ENCODE measurements at places on chromosomes 4 and X.
A peak's percentile ranks its signal among the peaks of the same experiment; 100 is the strongest.

DNA sequence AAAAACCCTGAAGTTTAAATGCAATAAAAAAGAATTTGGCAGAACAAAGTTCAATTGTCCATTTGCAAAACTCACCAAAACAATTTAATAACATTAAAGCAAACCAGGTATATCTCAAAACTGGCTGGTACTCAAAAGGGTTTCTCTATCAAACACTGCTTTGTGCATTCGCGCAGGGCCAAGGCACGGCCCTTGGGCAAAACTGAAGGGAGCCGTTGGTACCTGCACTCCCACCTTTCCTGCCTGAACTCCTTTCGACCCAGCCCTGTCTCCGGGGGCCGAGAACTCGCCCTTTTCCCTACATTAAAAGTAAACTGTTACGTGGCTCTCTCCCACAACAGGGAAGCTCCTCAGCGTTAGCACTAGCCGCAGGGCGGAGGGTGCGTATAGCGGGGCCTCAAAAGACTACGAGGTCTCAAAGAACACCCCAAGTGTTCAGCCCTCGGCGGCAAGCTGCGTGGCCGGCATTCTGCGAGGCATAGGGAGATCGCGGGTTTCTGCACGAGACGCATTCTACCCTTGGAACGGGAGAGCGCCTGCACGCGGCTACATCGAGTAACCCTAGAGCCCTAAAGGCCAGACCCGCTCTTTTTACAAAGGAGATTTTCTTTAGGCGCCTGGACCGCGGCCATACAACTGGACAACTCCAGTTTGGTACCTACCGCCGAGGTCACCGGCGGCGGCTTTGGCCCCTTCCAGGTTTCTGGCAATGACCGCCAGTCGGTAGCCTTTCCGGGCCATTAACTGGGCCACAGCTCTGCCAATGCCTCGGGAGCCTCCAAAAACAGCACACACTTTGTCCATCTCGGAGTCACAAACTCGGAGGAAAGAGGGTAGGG lies 550 bp downstream of the CBR4 start:
- peak; percentile 63 for DNase-seq

- peak; percentile 74 for DNase-seq
Measured at GRCh38 chr4:110005461-110006056, 92.9 kb downstream of the EGF start.

- peak; percentile 11 for DNase-seq
Measured at GRCh38 chr4:62250100-62250499, 1050.0 kb downstream of the ADGRL3 start.

- DNase-seq = no peak
Measured at GRCh38 chr4:98728433-98728832, 70.0 kb upstream of the TSPAN5 start.

- DNase-seq = peak; percentile 16
Measured at GRCh38 chr4:87679449-87680169, 29.5 kb downstream of the DMP1 start.

All from CD4-positive, alpha-beta T cell treated with Interleukin-4 for 1 hour (primary cell).